Mucosa of gallbladder (tissue), 1 donor: ENCODE measurements at places on chromosomes 1 and 21. TPM values are rescaled to one million over a fixed set of nuclear protein-coding genes. Genes with fewer than 3 reads are reported as not detected.

The SERTAD4 gene
- 2.6 TPM for total RNA-seq

The STX12 gene
- 78.8 TPM for total RNA-seq

The LIN28A gene
- total RNA-seq, result 1.4 TPM

The AIRE gene
- total RNA-seq, result 0.17 TPM

The ACOT11 gene
- total RNA-seq, result 38.1 TPM

The HTR1D gene
- total RNA-seq, result 7.0 TPM

The ADAMTS5 gene
- total RNA-seq, result 4.1 TPM

The COL11A1 gene
- total RNA-seq, result 0.14 TPM

The FAM177B gene
- 36.8 TPM for total RNA-seq

The LCE3D gene
- total RNA-seq, result not detected

The OLIG2 gene
- total RNA-seq, result not detected

The HRNR gene
- total RNA-seq, result not detected

The SLAMF6 gene
- total RNA-seq, result 2.2 TPM

The FMO5 gene
- 52.9 TPM for total RNA-seq

The ESRRG gene
- 5.4 TPM for total RNA-seq
